ENCODE measurements at places on chromosomes 2 and 18.

GRCh38 chr2:46119453-46119852, 177.8 kb upstream of the EPAS1 start:
- no peak for DNase-seq

DNA sequence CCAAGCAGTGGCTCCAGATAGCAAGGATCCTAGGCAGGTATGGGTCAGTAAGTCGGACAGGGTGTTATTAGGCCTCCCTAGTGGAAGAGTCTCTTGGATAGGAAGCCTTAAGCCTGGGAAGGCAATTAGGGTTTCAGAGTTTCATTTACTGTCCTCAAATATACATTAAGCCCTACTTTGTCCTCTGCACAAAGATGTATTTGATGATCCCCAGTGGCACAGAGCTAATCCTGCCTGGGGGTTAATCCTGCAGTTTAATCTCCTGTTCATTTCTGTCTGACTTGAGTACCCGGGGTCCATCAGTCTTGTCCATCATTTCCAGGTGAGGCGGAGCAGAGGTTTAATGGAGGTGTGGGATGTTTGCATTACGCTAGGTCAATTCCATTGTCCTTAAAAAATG, 62.0 kb downstream of the MTCL1 start:
- no peak for DNase-seq

- no peak for DNase-seq
Measured at GRCh38 chr2:82239176-82239575, 1934.6 kb upstream of the LRRTM1 start.

- DNase-seq: no peak
Measured at GRCh38 chr2:201404699-201405280, 46.5 kb downstream of the TRAK2 start.

GRCh38 chr2:85353876-85354285, 447 bp downstream of the RETSAT start:
- DNase-seq: no peak

GRCh38 chr2:223542501-223542900, 59.7 kb downstream of the SCG2 start:
- DNase-seq: no peak

DNA sequence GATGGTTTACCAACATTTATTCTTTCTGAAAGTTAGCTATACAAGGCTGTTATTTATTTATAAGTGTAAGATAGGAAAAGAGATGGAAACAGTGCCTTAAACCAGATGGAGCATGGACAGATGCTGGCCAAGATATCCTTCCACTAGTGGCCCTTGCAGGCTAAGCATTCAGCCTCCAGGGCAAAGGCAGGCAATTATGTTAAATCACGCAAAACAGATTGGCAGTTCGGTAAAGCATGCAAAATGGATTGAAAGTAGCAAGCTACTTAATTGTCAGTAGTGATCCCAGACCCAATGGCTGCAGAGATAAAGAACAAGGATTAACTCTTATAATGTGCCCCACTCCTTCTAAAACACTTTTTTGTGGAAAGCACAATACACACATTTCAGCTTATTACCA, 105.4 kb upstream of the MAP4K3 start:
- DNase-seq: no peak

DNA sequence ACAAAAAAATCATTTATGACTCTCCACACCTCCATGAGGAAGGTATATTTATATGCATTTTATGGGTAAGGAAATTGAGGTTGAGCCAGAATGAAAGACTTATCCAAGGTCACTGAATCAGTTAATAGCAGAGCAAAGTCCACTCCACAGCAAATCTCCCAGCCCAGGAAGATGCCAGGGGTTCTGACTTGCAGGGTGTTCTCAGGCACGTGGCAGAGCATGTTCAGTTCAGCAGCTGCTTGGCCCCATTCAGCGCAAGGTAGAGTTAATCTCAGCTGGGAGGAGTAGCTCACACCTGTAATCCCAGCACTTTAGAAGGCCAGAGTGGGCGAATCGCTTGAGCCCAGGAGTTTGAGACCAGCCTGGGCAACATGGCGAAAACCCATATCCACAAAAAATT, 17.8 kb upstream of the DGKD start:
- DNase-seq: no peak

GRCh38 chr2:220014961-220015360, 387.5 kb downstream of the SLC4A3 start:
- no peak for DNase-seq

GRCh38 chr2:124289615-124290014, 264.5 kb downstream of the CNTNAP5 start:
- no peak for DNase-seq

DNA sequence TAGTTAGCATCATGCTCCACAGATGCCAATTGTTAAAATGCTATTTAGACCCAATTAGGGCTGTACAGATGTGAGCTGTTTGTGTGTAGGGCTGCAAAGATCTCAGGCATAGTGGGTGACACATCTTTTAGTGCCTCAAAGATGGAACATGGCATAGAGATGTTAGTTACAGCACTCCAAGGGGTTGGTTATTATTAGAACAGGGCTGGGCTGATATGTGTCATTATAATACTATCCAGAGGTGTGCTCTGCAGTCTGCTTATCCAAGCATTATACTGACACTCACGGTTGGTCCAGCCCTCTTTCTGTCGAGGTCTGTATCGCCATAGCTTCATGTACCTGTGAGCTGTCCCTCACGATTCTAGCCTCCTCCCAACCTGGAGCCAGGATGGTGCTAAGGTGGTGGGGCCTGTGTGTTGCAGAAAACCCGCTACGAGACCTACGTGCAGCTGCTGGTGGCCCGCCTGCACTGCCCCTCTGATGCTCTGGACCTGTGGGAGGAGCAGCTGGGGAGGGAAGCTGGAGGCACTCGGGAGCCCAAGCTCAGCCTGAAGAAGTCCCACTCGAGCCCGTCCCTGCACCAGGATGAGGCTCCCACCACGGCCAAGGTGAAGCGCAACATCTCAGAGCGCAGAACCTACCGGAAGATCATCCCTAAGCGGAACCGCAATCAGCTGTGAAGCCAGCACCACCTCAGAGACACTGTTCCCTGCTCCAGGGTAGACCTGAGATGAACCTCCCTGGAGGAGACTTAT, 27.1 kb downstream of the PSD4 start:
- DNase-seq: no peak

- DNase-seq: no peak
Measured at GRCh38 chr2:172806996-172807395, 71.4 kb downstream of the RAPGEF4 start.

- no peak for DNase-seq
Measured at GRCh38 chr18:21444465-21445212, 155.9 kb downstream of the ESCO1 start.

GRCh38 chr2:216711348-216711747, 16.0 kb upstream of the IGFBP5 start:
- no peak for DNase-seq

DNA sequence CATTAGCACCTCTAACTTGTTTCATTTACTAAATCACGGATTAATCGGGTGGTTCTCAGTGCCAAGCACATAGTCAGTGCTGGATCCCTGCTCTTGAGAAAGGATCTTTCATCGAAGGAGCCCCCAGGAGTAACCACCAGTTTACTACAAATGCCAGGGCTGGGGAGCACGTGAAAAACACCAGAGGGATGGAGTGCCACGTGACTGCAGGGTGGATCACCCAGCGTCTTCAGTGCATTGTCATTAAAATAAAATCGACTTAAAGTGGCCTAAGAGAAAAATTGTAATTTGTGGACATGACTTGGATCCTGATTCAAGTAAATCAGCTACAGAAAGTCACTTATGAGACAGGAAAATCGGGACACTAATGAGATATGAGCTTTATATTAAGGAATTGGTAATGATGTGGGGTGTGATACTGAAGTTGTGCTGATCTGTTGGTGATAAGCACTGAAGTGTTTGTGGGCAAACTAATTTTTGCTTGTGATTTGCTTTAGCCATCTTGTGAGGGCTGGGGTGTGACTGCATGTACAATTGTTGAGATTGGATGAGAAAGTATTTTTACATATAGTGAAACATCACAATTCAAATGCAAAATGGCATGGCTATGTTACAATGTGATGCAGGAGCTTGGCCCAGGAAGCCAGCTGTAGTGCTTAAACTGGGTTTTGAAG, 63.8 kb downstream of the NCK2 start:
- no peak for DNase-seq

- DNase-seq: no peak
Measured at GRCh38 chr2:18362696-18363095, 197.8 kb downstream of the RDH14 start.

- no peak for DNase-seq
Measured at GRCh38 chr2:239040152-239040761, 192.4 kb downstream of the TWIST2 start.

DNA sequence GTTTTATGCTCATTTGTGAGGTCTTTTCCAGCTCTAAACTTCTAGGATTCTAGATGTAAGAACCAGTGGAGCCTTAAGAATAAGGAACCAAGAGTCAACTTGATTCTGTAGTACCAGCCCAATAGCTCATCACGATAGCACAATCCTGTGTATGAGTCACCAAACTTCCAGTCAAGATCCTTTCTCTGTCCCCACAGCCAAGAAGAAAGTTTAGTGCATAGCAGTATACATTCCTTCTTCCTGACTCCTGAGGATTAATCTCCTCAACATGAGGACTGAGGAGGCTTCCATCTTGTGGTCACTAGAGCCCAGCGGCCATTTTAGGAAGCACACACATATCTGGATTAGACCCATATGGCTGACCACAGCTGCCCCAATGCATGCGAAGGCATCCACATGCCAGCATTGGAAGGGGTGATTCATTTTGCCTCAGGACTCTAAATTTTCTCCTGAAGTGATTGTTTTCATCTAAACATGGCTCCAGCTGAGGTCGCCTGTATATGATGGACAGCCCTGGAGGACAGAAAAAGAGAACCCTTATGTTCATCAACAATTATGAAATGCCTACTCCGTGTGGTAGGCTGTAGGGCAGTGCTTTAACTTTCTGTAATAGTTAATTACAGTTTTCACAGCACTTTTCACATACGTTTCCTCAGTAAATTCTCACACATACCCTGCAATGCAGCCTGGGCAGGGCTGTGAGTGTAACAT, 53.5 kb downstream of the RASGRP3 start:
- DNase-seq: no peak

DNA sequence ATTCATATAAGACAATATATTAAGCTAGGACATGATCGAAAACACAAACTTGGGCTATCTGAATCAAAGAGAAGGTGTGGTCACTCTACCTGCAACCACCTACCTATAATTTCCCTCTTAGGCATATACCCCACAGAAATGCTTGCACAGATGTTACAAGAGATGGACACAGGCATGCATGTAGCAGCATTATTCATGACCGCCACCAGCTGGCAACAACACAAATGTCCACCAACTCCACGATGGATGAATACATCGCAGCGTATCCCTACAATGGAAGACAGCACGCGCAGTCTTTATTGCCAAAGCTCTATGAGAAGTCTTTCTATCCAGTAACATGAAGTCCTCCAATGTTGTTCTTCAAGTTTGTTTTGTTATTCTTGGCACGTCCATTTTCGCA, 90.8 kb downstream of the ARL4C start:
- no peak for DNase-seq

DNA sequence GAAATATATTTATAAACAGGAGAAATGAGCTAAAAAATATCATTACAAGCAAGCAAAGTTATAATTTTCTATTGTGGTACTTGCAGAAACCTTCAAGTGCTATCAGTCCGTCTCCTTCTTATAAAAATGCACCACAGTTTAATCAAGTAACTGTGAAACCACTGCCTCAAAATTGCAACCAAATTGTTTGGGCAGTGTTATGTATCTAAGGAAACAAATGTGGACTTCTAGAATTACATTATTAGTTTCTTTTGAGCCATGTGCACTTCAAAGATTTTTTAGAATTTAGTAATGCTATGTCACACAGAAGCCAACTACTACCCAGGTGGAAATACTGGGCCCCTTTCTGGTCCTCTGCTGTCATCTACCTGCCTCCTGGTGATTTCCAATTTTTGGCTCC, 495.6 kb downstream of the NYAP2 start:
- no peak for DNase-seq

GRCh38 chr18:74412116-74412880, 44.8 kb downstream of the DIPK1C start:
- DNase-seq: no peak

- no peak for DNase-seq
Measured at GRCh38 chr2:171652416-171652785, 34.9 kb upstream of the DYNC1I2 start.

DNA sequence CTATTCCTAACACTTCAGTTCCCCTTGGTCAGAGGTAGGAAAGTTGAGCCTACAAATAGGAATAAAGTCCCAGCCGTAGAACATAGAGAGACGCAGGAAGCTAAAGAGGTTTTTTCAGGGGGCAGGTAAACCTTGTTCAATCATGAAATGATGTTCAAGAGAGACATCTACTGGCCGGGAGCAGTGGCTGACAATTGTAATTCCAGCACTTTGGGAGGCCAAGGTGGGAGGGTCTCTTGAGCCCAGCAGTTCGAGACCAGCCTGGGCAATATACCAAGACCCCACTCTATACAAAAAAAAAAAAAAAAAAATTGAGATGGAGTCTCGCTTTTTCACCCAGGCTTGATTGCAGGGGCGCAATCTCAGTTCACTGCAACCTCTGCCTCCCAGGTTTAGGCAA, 66.7 kb upstream of the DNAJC10 start:
- no peak for DNase-seq

- DNase-seq: no peak
Measured at GRCh38 chr2:86235196-86235980, 36.1 kb downstream of the MRPL35 start.

GRCh38 chr2:188884517-188884916, 89.7 kb upstream of the COL3A1 start:
- DNase-seq: no peak
